ENCODE measurements at places on chromosomes 6 and 20.

DNA sequence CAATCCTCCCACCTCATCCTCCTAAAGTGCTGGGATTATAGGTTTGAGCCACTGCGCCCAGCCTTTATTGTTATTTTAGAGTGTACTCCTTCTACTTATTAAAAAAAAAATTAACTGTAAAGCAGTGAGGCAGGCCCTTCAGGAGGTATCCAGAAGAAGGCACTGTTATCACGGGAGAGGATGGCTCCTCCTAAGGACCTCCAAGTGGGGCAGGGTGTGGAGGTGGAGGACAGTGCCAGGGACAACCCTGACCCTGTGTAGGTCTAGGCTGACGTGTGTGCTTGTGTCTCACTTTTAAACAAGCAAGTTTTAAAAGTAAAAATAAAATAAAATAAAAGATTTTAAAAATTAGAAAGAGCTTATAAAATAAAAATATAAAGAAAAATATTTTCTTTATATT lies 23.7 kb upstream of the TAF4 start:
- DNase-seq: no peak

DNA sequence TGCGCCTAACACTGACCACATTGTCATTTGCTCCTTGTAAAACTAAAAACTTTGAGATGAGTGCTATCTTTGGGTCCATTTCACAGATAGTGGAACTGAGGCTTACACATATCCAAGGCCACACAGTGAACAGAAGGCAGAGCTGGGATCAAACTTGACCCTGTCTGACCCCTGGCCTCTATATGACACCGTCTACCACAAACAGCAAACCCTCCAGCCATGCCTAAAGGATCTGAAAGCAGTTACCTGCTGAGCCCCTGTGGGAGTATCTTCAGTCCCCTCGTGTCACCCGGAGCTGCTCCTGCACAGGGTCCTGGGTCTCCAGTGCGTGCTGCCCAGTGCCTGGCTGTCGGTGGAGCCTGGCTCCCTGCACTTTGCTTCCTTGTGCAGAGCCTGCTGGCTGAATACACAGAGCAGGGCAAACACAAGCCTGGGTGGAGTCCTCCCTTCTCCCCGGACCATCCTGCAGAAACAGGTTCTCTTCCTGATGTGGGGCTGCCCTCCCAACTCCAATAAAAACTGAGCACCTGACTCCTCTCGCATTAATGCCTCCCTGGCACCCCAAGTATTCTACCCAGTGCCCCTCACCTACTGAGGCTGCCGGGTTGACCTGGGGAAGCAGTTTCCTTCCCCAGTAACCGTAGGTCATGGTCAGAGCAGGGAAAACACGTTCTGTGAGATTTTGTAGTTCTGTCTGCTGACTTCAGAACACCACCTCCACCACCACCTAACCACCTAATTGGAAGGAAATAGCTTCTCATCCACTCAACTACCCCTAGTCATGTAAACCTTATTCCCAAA lies at the start of gene BCAS1:
TSS of gene BCAS1 (minus strand) at position 408 of the 801 bp plus-strand sequence. CDS start 11,876 bp downstream, outside the sequence.
- DNase-seq: peak; percentile 43

DNA sequence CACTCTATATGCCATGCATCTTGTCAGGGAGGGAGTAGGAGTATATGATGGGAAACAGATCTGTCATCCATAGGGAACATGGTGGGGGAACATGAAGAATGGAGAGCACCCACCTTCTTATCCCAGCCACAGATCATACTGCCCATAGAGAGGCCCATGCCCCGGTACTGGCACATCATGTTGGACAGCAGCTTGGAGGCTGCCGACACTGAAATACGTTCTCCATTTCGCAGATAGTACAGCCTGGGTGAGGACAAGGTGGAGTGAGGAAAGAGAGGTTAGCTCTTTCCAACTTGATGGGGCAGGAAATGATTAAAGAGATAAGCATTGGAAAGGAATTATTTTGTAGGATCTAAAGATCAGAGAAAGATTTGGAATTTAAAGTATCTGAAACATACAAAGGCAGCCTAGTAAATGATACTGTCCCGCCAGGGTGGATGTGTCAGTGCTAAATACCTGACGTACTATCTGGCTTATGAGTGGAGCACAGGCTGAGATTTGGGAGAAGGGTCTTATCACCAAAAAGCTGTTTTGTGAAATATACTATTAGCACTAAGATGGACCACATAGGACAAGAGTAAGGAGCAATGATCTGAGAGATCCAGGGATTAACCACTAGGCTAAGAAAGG lies 1.7 kb downstream of the PSMB8 start:
- no peak for DNase-seq

GRCh38 chr20:57908704-57909630 lies 199.2 kb upstream of the PMEPA1 start:
- peak; percentile 23 for DNase-seq

DNA sequence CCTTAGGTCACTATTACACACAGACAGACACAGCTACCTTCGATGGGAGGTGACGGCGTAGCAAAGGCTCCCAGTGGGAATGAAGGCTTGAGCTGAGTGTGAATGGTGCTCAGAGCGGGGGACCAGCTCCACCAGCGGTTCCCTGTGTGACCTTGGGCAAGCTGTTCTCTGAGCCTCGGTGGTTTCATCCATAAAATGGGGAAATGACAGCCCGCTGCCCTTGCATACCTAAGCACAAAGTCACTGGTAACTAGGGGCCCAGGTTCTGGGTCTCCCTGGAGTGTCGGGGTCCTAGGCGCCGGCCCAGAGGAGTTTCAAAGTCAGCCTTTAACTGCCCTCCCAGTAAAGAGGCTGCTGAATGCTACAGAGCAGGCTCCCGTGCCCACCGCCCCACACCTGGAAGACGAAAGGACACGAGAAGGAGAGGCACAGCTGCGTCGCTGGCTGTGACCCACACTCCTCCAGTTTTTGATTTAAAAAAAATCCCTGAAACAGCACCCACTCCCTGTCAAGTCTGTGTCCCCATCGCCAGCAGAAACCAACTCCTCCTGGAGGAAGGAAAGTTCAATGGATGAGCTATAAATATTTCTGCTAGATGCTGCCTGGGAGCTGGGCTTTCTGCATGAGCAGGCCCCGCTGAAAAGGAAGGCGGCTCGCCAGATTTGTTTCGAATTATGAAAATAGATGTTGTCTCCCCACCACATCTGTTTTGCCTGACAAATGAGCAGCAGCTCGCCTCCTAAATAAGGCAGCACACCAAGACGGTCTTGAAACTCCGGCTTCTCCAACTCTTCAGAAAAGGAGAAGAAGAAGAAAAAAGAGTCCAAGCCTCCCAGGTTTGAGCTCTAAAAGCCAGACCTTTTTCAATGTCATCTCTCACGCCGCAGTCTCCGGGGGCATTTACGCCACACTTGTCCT lies 27.4 kb downstream of the PMEPA1 start:
- no peak for DNase-seq

- DNase-seq: no peak
Measured at GRCh38 chr20:55437798-55438415, 567.4 kb downstream of the CBLN4 start.

GRCh38 chr6:35343092-35343834 lies 905 bp downstream of the PPARD start:
- DNase-seq: peak; percentile 75

GRCh38 chr20:12925210-12925755 lies 83.5 kb upstream of the SPTLC3 start:
- peak; percentile 80 for DNase-seq

GRCh38 chr20:53622247-53623133 lies 28.9 kb upstream of the ZNF217 start:
- no peak for DNase-seq

DNA sequence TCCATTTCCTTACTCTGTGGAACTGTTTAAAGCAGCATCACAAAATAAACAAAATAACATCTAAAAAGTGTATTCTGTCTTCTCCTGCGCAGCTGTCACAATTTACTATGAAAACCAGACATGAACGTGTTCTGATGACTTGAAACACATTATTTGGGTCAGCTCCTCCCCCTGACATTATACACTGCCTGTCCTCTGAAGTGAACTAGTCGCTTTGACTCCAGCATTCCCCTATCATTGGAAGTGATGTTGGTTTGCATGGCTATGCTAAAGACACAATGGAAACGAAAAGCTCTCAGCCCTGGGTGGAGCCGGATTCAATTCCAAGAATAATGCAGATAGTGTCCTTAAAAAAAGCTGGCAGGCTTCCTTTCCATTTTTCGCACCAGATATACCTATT lies 125.9 kb downstream of the FYN start:
- no peak for DNase-seq

Data from osteoblast (primary cell).